ENCODE measurements at places on chromosomes 3 and 15.

GRCh38 chr3:25823314-25823713 lies 33.4 kb downstream of the OXSM start:
- no peak for DNase-seq

DNA sequence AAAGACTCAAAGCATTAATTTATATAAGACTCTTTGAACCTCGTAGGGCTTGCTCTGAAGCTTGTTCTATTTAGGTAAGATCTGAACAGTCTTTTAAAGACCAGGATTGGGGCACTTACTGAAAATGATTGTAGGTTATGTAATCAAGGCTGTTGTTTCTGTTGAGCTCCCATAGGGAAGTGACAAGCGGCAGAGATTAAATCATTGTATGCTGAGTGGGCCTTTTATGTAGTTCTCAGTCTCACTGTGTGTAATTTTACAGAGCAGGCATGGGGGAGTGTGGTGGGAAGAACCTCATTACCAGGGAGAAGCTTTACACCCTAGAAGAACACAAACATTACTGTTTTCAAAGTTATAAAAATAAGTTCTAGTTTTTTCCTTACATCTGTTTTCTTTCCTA lies 160.0 kb upstream of the SNTN start:
- DNase-seq = no peak

- peak; percentile 61 for DNase-seq
These were observed 216.1 kb downstream of the SLCO3A1 start for GRCh38 chr15:92069308-92070250.

DNA sequence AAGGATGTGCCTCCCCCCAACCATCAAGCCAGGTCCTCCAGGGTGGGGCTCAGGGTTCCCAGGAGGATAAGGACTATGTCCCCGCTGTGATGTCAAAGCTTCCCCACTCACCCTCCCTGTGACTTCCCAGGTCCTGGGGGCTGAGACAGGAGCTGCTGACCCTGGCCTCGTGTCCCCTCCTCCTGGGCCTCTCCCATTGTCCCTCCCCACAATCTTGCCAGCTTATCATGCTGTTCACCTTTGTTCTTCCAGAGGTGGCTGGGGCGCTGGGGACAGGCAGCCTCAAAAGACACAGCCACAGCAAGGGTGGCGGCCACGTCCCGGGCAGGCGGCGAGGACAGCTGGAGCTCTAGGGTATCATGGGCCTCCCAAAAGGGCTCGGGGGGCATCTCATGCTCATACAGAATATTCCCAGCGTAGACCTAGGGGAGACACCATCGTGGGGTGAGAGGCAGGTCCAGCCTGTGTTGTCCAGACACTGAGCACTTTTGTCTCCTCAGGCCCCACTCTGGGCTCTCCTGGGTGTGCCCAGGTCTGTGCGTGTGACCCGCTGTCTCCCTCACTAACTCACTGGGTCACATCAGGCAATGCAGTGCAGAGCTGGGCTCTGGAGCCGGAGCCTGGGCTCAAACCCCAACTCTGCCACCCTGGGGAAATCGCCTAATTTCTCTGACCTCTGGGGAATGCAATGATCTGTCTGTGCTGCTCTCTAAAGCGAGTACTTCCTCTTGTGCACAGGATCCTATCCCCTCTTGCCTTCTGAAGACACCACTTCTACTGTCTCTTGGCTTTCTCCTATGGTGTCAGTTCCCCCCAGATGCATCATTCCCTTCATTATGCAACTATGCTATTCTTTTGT lies 30.0 kb downstream of the SNX33 start:
- DNase-seq = no peak

DNA sequence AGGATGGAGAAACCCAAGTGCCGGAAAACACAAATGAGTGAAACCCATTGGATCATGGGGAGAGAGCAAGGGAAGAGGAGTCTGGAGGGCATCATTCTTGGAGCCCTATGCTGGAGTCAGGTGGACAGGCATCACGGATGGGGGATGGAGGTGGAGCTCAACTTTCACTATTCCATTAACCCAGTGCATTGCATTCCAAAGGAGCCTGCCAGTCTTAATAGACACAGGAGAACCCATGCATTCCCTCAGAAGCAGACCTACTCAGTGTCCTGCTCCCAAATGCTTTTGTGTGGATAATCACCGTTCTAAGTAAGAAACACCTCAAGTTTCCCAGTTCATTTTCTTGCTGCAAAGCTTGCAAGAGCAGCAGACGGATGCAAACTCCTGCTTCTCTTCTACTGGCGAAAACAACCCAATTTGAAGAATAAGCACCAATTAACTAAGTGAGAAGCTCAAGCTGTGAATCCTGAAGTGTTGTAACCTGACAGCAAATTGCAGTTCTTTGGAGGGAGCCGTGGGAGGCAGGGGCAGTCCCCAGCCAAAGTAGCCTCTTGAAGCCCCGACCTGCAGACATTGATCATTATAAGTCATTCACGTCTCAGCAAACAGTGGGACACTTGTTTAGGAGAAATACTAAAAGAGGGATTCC lies 25.3 kb downstream of the SEMA5B start:
- no peak for DNase-seq

- no peak for DNase-seq
These were observed 20.5 kb downstream of the CPN2 start for GRCh38 chr3:194330579-194330978.

DNA sequence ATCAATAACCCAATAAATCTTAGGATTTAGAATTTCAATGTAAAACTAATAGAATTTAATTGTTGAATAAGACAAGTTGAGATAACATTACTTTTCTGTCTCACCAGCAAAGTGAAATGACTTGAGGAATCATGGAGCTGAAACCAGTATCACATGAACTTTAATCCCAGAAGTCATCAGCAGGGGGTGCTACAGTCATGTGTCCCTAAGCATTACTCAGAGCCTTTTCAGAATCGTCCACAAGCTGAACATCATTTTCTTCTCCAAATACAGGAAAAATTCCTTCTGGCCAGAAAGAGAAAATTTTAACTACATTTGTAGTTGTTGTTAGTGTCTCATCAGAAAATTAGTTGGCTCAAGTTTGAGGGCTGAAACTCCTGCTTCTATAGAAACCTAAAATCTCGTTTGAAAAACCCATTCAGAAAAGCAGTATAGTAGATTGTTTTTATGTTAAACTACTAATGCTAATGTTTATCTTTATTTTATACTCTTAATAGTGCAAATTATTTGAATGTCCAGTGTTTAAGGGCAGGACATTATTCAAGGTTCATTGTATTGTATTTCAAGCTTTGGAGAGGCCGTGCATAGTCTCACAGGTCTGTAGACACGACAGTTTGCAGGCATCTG lies 384.1 kb downstream of the PLOD2 start:
- peak; percentile 73 for DNase-seq
